ENCODE measurements at places on chromosomes 6 and 20. TPM values are rescaled to one million over a fixed set of nuclear protein-coding genes. Genes with fewer than 3 reads are reported as not detected.

DNA sequence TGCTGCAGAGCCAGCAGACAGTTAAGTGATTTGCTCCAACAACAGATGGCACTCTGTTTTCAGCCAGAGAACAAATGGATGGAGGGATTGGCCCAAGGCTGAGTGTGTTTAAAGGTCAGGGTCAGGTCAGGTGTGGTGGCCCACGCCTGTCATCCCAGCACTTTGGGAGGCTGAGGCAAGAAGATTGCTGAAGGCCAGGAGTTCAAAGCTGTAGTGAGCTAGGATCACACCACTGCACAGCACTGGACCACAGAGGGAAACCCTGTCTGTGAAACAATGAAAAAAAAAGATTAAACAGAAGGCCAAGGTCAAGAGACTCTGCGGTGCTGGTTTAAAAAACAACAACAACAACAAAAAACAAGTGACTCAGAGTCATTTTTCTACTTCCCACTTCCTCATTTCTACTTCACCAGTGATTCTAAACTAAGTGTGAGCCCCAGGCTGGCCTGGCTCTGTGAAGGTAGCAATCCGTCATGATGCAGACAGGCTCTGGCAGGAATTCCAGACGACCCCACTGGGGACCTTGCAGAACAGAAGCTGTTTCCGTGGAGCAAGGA lies 42.5 kb upstream of the ARMC2 start:
- no peak for DNase-seq

DNA sequence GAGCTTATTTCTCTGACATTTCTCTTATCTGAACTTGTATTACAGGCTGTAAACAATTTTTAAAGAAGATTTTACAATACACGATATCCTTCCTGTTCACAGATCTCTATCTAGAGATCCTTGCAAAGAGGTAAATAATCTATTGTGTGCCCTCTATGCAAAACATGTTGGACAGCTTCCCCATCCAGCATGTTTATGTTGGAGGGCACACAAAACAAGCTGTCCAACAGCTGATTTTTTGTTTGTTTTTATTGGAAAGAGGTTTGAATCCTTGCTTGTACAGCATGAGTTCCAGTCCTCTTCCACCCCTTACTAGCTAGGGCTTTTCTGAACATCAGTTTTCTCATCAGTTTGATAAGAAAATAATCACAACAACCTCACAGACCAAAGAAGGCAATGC lies 62.3 kb upstream of the SYNDIG1 start:
- no peak for DNase-seq

- DNase-seq = no peak
Observed at GRCh38 chr6:158321960-158322359, 9.7 kb downstream of the TULP4 start.

DNA sequence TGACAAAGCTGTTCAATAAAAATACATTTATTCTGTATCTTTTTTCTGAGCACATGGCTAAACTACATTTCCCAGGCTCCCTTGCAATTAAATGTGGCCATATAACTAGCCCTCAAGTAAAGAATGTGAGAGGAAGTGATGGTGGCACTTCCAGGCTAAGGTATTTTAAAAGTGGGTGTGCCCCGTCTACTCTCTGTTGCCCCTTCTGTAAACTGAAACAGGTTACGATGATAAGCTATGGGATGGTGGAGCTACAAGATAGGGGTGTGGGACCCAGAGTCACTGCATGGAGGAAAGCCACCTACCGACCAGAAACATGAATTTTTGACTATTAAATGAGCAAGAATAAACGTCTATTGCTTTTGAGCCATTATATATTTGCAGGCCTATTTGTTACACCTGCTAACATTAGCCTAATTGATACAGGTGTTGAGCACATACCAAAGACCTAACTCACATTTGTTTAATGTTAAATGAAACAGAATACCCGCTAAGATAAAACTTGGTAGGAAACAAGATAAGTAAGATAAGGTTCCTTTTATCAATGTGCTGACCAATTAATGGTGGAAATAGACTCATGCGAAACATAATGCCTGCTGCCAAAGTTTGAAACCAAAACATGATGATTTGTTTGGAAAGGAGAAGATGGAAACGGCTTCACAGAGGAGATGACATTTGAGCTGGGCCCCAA lies 3.1 kb downstream of the FYN start:
- DNase-seq = no peak

GRCh38 chr6:28335040-28335563 lies 846 bp downstream of the ZSCAN31 start:
- DNase-seq = no peak

DNA sequence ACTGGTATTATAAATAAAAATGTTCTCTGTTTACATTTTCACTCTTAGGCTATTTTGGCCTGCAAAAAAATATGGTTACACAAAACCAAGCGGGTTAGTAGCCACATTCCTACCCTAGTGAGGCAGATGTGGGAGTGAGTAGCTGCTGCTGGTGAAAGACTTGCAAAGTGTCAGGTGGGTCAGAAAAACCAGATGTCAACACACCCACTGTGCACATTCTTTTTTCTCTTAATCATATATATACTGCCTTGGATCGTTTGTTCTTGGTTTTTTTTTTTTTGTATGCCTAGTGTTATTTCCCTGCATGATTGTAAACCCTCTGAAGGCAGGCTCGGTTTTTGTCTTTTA lies 68.0 kb upstream of the TFB1M start:
- DNase-seq = no peak

- DNase-seq = no peak
Observed at GRCh38 chr20:46359233-46359751, 47.1 kb downstream of the ELMO2 start.

DNA sequence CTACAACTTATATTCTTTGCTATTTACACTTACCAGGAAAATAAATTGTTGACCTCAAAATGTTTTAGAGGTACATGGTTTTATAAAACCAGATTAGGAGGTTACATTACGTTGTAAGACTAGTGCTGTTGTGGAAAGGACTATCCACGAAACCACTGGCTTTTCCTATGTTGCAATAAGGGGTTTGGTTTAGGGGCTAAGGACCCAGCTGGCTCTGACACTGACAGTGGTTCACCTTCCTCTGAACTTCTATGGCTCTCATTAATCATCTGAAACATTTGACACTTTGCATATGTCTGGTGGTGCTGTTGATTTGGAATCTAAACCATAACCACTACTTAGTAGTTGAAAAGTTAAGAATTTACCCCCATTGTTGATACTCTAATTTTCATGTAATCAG lies 186.7 kb downstream of the NKAIN2 start:
- DNase-seq = no peak

- DNase-seq = no peak
Observed at GRCh38 chr6:25173951-25174474, 105.2 kb upstream of the CARMIL1 start.

GRCh38 chr6:141783585-141783984 lies 349.1 kb upstream of the GJE1 start:
- no peak for DNase-seq

DNA sequence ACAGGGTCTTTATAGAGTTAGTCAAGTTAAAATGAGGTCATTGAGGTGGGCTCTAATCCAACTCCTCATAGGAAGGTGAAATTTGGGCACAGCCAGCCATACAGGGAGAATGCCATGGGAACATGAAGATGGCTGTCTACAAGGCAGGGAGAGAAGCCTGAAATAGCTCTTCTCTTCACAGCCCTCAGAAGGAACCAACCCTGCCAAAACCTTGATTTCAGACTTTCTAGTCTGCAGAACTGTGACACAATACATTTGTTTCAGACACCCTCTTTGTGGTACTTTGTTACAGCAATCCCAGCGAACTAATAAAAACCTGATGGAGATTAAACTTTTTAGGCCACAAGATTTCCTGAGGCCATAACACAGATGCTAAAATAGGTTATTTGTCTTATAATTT lies 43.1 kb upstream of the HECA start:
- no peak for DNase-seq

GRCh38 chr20:58593880-58594638 lies 57.0 kb upstream of the STX16 start:
- DNase-seq = no peak

DNA sequence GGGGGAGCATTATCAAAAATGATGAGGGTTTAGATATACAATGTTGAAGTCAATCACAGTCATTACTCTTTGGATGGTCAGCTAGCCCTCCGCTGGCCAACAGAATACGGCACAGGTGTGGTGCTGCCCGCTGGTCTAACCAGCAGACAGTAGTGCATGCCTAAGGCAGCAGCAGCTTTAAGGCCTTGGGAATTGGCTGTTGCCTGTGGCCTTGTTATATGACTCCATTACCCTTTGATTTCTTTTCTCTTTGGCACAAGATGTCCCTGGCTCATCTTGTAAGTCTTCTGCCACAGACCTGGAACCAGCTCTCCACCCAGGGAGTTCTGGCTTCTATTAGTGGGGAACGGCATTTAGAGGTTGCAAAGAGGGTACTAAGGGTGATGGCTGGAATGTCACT lies 110.2 kb downstream of the WDR27 start:
- DNase-seq = no peak

DNA sequence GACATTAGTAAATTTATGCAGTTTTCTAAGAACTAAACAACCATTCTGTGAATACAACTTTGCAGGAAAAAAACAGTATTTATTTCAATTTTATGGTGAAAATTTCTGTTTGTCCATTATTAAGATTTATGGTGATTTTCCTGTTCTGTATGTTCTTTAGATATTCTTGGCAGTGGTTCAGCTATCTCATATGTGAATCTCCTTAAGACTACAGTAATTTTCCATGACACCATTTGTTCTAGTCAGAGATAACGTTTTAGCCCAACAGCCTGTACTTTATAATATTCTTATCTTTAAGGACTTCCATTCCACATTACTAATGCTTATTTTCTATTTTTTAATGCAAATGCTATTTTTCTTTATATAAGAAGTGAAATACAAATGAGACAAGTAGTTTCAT lies 504.0 kb downstream of the RFPL4B start:
- no peak for DNase-seq

DNA sequence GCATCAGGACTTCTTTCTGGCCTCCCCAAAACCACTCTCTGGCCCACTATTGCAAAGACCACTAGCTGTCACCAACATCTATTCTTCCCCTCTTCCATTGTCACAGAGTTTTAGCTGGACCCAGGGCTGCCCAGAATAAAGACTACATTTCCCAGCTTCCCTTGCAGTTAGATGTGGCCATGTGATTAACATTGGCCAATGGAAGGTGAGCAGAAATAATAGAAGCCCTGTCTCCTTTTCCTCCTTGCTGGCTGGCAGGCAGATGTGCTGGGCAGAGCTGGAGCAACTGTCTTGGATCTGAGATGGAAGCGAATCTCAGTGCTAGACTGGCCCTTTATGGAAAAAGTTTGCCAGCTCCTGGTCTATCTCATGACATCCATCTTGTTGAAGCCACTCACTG lies 97.0 kb downstream of the KCNB1 start:
- no peak for DNase-seq

- no peak for DNase-seq
Observed at GRCh38 chr20:43198607-43199006, 8.9 kb upstream of the PTPRT start.

DNA sequence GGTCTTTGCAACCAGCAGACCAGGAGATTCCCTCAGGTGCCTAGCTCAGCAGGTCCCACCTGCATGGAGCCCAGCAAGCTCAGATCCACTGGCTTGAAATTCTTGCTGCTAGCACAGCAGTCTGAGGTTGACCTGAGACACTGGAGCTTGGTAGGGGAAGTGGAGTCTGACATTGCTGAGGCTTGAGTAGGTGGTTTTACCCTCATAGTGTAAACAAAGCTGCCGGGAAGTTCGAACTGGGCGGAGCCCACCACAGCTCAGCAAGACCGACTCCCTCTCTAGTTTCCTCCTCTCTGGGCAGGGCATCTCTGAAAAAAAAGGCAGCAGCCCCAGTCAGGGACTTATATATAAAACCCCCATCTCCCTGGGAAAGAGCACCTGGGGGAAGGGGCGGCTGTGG lies 34.3 kb downstream of the PRSS35 start:
- no peak for DNase-seq

DNA sequence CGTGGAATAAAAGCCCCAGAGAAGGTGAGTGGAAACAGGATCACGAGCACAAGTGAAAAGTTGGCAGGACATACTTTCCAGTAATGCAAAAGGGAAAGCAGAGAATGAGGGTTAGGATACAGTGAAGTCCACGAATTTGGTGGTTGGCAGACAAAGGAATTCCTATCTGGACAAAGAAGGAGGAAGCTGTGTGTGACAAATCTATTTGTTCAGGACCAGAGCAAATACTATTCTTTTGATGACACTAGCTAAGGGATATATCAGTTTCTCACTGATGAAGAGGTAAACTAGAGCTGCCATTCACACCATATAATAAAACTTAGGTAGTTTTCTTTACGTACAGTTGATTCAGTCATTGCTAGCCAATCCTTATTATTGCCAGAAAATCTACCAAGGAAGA lies 156.8 kb upstream of the GRIK2 start:
- no peak for DNase-seq

DNA sequence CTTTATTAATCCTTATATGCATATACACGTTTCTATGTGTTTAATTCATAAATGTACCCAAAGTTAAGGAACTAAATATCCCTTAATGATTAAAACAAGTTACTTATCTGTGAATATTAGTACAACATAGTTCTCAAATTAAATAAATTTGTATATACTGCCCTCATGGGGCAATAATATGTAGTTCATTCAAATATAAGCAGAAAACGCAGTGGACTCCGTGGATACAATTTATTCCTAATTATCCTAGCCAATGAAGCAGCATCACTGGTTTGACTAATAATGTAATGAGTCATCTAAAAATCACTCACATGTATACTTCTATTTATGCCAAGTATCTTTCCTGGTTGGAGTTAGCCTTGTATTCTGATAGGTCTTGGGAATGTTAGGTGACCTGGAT lies 111.6 kb downstream of the TBC1D32 start:
- no peak for DNase-seq

DNA sequence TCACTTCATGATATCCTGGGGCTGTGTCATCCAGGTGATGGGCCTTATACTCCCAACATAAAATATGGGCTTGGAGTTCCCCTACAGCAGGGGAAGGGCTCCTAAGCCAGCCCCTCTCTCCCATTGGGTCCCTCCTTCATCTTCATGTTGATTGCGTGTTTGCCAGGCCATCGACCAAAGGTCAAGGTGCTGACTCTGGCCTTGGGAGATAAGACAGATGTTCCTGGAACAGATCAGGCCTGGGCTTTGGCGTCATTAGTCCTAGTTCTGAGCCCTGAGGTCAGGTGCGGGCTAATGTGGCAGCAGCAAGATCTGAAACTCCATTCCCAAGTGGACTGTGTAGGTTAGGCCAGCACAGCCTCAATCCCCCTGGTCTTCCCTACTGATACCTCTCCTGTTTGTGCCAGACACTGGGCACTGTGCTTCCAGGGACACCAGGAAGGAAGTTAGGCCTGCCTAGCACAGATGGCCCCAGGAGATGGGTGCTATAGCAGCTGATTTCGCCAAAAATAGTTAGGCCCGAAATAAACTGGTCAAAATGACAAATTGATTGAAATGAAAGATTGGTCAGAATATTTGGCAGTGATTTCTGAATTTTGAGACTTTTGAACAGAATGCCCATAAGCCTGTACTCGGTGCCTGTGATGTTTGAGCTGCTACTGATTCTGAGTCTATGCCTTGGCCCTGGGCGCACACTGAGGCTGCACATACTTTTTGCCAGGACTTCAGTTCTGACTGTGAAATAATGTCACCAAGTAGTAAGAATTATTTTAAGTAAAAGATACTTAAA lies 28.8 kb downstream of the EPB41L1 start:
- no peak for DNase-seq

CALHM6 gene
- total RNA-seq = 7.4 TPM

TRIM27 gene
- total RNA-seq = 52.3 TPM

EFCAB8 gene
- 0.27 TPM for total RNA-seq

RNF144B gene
- total RNA-seq = 2.3 TPM

ADA gene
- total RNA-seq = 27.0 TPM

RNF217 gene
- total RNA-seq = 0.30 TPM

HLA-DOA gene
- total RNA-seq = 9.9 TPM

KIAA1755 gene
- not detected for total RNA-seq
